Nucleus accumbens (tissue), 56 donors: ENCODE measurements at places on chromosomes 13 and 19.

DNA sequence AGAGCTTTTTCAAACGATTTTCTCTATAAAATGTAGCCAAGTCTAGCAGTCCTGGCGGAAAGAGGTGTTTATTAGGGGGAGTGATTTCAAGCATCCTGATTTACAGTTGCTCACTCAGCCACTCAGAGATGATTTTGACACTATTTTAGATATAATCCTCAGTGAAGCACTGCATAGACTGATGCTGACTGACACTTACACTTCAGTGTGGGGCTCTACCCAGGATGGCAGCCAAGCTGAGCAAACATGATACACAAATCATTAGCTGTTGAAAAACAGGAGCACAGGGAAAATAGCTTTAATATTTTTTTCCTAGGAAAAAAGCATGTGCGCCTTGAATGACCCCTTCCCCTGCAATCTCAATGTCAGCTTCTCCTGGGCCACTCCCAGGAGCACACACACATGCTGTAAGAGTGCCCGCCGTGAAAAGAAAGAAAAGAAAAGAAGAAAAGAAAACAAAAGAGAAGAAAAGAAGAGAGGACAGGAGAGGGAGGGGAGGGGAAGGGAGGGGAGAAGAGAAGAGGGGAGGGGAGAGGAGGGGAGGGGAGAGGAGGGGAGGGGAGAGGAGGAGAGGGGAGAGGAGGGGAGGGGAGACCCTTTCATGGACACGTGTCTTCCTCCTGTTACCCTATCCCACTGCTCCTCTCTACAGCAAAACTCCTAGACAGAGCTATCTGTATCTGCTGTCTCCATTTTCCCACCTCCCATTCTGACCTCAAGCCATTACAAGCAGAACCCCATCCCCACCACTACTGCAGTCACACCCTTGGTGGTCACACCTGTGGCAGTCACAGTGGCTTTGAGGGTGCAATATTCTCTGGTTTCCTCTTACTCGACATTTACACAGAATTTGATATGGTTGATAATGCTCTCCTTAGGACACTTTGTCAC, 36.4 kb downstream of the RCBTB2 start:
- DNase-seq = no peak

GRCh38 chr19:18231775-18232174, 5.5 kb upstream of the PDE4C start:
- no peak for DNase-seq

DNA sequence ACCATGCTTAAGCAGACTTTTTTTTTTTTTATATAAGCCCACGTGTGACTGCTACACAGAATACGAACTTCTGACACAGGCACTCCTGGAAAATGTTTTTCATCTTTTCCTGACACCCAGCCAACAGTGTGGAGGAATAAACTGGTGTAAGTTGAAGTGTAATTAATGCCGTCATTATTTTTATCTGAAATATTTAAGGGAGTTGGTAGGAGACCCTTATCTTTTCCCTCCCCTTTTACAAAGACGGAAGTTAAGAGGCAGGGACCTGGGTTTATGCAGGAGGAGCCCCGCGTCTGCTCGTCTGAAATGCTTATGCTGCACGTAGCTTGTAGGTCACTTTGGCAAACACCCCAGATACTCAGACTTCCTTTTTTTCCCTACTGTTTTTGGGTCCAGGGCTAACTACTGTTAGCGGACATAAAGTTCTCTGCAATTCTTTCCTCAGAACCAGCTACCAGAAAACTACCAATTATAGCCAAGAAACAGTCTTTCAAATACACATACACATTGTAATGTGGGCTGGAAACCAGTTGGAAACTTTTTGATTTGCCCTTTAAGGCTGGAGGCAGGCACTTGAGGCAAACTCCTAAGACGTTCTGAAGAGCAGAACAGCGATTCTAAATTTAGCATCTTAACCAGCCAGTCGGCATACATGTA, 50.8 kb downstream of the EFNB2 start:
- no peak for DNase-seq

DNA sequence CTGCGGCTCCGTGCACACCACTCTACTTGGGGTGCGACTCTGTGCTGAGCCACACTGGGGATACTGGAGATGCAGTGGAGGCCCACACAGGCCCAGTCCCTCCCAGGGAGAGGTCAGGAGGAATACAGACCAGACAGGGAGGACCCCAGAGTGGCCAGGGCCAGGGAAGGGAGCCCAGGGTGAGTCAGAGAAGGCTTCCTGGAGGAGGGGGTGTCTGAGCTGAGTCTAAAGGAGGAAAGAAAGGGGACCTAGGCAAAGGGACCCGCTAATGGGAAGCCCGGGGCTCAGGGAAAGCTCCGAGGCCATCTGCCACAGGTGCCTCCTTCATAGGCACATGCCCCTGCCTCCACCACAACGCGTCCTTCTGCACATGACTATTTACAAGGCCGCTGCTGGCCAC, 13.3 kb upstream of the PRKD2 start:
- DNase-seq = no peak

DNA sequence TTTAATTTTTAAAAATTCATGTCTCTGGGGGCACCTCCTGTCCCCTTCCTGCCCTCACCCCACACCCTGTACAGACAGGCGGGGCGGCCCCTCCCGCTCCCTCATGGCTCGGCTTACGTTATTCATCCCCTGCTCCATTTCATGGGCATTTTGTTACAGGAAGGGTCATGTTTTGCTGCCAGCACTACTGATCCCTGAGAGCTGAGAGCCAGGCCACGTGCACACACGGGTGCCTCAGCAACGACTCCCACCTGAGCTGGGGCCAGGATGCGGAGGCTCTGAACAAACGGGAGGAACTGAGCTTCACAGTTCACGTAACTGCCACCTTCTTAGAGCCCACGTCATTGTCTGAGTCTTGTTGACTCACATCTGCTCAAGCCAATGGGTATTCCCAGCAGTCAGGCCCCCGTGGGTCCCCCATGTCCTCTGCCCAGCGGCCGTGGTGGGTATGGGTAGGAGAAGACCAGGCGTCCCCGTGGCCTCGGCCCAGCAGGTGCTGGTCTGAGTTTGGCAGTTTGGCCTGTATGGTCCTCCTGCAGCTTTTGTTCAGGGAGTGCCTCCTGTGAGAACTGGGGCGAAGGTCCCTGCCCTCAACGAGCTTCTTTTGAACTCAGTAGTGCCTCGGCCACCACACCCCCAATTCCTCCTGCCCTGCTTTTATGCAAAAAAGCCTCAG, 16.4 kb upstream of the TMEM255B start:
- DNase-seq = no peak

DNA sequence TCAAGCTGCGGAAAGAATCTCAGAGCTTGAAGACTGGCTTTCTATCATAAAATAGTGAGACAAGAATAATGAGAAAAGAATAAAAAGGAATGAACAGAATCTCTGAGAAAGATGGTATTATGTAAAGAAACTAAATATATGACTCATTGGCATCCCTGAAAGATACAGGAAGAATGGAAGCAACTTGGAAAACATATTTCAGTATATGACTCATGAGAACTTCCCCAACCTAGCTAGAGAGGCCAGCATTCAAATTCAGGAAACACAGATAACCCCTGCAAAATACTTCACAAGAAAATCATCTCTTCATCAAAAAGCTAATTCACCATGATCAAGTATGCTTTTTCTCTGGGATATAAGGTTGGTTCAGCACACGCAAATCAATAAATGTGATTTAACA, 2318.0 kb downstream of the PCDH9 start:
- DNase-seq = no peak
